ENCODE measurements at places on chromosomes 2 and 18.

DNA sequence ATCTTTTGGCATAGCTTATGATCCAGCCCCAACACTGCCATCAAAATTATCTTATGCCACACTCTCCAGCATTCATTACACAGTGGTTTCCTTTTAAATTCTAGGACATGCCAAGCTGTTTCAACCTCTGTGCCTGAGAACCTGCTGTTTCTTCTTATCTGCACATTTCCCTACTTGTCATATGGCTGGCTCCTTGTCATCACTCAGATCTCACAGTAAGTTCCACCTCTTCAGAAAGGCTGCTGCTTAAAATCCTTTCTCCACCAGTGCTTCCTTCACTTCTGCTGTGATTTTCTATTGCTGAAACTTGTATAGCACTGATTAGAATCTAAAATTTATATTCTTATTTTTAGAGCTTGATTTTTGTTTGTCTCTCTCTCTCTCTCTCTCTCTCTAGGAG lies 43.4 kb downstream of the MC4R start:
- no peak for DNase-seq

DNA sequence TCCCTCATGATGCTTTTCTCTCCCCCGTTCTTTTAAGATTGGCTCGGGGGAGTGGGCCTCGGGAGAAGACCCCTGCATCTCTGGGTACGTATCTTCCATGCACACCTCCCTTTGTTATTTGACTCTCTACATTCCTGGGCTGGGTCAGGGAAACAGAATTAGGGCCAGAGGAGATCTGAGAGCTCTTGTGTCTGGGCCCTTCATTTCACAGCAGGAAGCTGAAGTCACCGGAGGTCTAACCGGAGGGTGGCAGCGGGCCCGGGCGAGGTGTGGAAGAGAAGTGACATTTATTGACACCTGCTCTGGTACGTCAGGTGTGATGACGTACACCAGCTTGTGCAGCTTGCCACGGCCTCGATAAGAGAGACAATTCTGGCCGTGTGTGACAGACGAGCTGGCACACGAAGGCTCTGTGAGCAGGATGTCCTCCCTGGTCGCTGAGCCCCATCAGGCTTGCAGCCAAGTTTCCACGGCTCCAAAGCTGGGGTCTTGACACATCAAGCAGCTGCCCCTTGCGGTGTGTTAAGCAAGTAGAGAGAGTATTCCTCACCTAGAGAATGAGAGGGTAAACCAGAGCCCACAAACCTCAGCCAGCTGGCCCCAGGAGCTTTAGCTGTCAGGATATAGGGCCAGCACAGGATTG lies 30.4 kb downstream of the TOGARAM2 start:
- DNase-seq = peak; percentile 20

- DNase-seq = no peak
Measured at GRCh38 chr2:170932166-170932565, 3.1 kb downstream of the GORASP2 start.

- DNase-seq = no peak
Measured at GRCh38 chr2:104849101-104849500, 4.8 kb upstream of the POU3F3 start.

DNA sequence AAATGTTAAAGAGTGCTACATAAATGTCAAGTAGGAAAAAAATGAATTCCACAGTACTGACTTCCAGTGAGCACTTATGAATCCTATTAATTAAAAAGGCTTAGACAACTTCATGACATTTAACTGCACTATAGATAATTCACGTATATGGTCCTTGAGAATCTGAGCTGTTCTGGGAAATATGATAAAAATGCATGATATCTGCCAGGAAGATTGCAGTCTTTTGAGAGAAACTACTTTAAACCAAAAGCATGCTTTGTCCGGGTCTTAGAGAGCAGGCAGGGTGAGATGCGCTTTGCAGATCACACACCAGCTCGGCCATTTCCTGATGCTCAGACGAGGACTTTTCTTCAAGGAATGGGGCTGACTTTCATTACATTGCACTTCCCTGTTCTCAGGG lies 42.6 kb downstream of the CMPK2 start:
- no peak for DNase-seq

DNA sequence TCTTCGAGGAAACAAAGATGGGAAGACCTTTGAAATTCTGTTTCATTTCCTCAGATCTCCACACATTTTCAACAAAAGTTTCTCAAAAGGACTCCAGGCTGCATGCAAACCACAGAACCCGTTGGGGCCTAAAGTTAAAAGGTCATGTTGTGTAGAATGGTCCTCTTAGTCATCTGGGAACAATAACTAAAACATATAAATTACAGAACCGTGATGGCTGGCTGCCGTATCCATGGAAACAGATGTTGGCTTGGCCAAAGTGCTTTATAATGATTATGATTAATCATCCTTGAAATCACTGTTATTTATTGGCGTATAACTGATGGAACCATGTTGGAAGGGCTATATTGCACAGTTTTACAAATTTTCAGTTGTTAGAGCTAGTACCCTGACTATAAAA lies 182.8 kb upstream of the CRIM1 start:
- DNase-seq = no peak
